ENCODE measurements at places on chromosomes 6 and 20.

GRCh38 chr6:35062676-35063574 is 78.2 kb downstream of the TCP11 start:
- DNase-seq: peak; percentile 54

DNA sequence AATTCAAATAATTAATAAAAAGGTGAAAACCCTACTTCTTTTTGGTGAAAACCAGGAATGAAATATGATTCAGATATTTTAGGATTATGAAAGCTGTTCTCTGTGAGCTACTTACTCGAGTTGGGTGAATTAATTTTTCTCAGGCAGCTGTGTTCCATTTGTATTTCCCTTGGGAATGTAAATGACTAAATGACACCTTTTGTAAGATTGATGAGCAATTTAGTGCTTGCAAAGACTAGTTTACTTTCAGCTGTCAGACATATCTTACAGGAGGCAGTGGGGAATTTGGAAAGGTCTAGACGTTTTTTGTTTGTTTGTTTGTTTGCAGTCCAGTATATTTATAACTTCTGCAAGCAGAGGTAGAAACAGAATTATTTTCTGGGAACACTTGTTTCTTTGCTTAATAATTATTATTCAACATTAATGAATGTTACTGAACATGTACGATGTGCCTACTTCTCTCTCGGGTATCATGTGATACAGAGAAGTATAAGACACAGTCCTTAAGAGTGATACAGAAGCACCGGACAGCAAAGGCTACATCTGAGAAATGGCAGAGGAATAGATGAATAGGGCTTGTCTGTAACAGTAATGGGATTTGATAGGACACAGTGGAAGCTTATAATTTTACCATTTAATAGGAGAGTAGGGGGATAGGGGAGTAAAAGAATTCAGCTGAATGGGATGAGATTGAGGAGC is 91.3 kb downstream of the AKAP7 start:
- no peak for DNase-seq

DNA sequence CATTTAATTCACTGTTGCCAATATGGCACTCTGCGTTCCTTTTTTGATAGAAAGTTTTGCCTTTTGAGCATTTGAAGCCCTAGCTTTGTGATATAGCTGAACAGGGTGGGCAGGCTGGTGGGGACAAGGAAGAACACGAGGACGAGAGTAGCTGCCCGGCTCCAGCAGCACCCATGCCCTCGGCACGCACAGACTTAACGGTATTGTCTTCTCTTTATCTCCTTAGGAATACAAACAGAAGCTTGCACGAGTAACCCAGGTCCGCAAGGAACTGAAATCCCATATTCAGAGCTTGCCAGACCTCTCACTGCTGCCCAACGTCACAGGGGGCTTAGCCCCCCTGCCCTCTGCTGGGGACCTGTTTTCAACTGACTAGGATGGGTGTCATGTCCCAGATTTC is 56.0 kb downstream of the RPRD1B start:
- DNase-seq: no peak

DNA sequence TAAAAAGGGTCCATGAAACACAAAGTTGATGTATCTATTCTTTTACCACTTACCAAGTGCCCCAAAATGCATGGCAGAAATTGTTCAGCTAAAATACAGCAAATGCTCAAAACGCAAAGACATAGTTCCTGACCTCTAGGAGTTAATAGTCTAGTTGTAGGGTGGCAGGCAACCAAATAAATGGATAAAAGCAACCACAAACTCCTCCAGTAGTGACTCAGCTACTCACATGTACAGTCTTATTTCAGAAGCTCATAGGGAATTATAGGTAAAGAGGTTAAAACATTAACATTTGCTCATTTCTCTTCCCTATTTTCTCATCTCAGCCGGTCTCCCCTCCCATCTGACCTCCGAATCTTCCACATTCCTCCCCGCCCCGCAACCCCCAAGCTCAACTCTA is 143.9 kb upstream of the INSM1 start:
- DNase-seq: no peak

DNA sequence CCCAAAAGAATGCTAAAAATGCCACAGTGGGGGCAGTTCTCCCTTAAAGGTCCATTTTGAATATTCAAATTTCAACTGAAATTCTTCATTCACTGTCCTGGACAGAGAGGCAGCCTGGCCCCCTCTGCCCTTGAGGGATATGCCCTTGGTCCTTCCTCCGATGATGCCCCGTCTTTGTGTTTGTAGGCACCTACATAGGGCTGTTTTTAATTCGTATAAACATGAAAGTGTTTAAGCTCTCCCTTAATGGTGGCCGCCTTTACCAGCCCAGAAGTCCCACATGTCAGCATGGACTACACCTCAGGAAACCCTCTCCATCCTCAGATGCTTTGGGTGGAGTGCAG is 70.2 kb downstream of the SSR1 start:
- no peak for DNase-seq

DNA sequence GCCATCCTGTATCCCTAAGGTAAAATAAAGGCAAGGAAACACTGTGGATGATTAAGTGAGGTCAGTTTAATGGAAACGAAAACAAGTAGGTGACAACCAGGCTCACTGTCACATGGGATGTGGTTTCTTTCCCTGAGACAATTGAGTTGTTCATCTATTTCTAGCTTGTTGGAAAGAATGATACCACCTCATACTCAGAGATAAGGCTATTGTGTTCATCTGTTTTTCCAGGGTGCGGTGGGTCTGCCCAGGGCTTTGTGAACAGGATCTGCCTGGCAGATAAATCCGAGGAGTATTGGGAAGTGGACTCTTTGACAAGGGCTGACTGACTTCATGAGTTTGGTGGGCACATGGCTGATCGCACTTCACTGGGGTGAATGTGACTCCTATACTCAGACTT is 80.8 kb upstream of the TIAM2 start:
- no peak for DNase-seq

GRCh38 chr6:22366214-22366613 is 69.4 kb upstream of the PRL start:
- peak; percentile 39 for DNase-seq

DNA sequence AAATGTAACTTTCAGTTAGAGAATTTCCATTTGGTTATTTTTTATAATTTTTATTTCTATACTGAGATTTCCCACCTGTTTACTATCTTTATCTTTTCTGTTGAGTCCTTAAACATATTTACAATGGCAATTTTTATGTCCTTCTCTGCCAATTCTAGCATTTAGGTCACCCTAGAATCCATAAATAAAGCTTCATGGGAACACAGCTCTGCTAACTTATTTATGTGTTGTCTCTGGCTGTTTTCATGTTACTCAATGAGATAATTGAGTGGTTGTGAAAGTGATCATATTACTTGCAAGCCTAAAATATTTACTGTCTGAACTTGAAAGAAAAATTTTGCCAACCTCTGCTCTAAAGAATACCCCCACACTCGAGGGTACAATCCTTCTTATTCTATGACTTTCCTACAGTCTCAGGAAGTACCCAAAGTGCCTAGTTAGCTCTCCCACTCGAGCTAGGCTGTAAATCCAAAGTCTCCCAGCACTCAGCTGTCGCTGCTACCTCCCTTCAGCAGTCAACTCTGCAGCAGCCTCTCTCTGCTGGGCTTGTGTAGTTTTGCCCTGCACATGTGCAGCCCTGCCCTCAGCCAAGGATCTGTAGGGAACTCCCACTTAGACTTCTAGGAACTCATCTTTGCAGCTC is 53.5 kb upstream of the GCLC start:
- DNase-seq: no peak

GRCh38 chr6:45422503-45423110 is 44.9 kb upstream of the SUPT3H start:
- no peak for DNase-seq

DNA sequence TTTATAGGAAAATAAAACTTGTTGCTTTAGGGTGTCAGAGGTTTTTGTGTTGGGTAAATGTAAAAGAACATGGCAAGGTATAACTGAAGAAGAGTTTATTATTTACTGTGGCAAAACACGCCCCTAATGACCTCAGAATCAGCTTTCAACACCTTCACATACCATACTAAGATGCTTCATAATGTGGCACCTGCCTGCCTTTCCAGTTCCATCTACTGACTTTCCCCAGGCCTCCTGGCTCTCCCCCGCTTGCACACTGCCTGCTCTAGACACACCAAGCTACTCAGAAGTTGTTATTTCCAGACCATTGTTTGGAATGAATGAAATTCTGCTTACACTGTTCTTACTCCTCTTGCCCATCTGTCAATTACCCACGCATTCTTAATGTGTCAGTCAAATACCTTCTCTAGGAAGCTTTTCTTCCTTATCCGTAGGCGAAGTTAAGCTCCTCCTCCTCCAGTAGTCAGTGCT is 1.8 kb downstream of the TIAM2 start:
- no peak for DNase-seq

- no peak for DNase-seq
Measured at GRCh38 chr6:18492972-18493371, 105.8 kb downstream of the RNF144B start.

DNA sequence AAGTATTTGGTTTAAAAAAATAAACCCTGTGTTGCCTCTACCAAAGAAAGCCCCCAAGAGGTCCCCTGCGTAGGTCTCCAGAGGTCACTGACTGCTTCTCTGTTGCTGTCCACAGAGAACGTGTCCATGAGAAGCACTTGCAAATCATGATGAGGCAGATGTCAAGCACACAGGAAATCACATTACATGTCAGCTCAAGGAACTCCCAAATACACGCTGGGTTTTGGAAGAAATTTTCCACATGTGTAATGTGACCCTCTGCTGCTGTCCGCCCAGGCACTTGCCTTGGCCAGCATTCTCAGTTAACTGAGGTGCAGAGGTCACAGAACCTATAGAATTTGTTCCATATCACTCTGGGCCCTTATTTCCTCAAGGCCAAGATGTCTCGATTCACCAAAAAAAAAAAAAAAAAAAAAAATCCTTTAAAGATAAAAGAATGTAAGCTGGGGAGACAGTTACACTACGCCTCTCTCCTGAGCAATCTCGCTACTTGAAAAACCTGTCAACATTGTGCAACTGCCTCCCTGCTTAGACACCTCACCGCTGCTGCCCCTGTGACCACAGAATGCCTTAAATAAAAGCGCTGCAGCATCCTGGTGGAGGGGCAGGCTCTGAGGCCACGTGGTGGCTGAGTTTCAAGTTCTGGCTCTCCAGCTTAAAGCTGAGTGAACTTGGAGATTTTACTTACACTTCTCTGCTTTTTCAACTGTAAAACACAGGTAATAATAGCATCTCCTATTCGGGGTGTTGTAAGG is 42.3 kb downstream of the SLC22A23 start:
- DNase-seq: no peak
